ENCODE measurements at places on chromosomes 12 and 14.

GRCh38 chr12:129002427-129002826 lies 149.1 kb downstream of the GLT1D1 start:
- DNase-seq = no peak

GRCh38 chr12:129067491-129067890 lies 214.2 kb downstream of the GLT1D1 start:
- no peak for DNase-seq

GRCh38 chr12:107437954-107438353 lies 247.6 kb upstream of the PWP1 start:
- no peak for DNase-seq

DNA sequence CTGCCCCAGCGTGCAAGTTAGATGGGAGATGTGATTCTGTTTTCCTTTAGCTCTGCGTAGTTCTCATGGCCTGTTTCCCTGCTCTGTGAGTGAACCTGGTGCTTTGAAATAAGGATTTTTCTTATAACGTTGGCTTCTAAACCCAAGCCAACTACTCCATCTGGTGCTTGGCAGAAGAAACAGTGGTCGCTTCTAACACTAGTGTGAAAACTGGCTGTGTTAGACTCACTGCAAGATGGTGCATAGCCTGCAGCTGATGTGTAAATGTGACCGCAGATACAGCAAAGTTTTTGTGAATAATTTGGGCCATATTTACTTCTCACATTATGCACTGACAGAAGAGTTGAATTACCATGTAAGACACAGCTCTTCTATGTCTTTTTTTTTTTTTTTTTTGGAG lies 12.2 kb downstream of the GTF2H3 start:
- DNase-seq = no peak

GRCh38 chr12:130136509-130137039 lies 25.7 kb upstream of the FZD10 start:
- DNase-seq = no peak

DNA sequence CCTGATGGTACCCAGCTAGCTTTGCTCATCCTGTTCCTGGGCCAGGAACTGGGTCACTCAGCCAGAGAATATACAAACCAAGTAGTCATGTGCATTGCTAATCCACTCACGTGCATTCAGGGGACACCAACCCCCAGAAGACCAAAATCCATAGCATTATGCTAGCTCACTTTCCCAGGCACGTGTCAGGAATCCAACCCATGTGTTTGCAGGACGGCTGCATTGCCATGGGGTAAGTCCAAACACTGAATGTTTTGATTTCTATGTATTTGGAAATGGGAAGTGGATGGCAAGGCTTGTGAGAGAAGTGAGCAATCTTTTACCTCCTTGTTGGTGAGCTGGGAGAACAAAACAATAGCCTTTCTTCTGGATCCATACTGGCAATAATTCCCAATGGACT lies 87.1 kb upstream of the FOXN3 start:
- DNase-seq = no peak

DNA sequence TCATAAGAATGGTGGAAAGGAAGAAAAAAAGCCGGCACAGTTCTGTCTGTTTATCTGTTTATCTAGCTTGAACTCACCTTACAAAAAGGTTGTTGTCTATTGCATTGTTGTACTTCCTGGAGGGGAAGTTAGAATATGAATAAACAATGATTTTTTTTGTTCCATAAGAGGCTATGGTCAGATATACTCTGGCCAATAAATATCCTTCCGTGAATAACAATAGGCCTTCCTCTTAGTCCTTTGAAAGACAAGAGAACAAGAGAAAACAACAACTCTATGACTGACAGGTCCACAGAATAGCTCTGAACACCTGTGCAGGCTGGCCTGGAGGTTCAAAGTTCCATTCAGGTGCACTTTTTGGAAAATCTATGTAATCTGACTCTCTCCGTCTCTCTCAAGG lies 192.8 kb upstream of the KRR1 start:
- DNase-seq = no peak

DNA sequence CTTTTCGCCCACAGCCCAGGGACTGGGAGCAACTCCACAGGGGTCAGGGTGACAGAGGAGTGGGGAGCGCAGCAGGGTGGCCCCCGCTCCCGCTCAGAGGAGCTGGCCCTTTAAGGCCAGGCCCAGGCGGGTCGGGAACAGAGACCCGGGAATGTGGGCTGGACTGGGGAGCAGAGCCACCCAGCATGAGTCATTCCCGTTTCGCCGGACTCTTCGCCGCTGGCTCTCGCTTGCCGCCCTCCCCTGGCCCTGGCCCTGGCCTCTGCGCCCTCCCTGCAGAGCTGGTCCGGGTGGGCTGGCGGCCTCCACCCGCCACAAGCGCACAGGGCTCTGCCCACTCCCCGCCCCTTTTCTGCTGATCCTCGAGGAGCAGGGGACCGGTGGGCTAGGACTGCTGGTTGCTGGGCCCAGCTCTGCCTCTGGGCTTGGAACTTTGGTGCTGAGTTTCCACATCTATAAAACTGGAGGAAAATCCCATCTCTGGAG lies 92.8 kb downstream of the NINJ2 start:
- DNase-seq = peak; percentile 91

DNA sequence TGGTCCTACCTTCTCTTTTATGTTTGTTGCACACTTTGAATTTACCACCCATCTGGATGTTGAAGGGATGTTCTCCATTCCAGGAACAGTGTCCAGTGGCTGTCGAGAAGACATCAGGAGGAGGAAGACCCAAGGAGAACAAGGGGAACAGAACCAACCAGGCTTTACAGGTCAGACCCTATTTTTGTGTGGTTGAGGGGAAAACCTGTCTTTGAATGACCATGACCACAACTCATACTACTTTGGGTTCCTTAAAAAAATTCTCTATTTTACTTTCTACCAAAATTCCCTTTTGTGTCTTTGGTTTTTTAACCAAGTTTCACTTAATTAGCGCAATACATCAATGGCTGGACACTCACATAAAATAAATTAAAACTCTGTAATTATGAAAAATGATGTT lies 78.7 kb downstream of the PLXNC1 start:
- no peak for DNase-seq

GRCh38 chr12:17577405-17577804 lies 512.6 kb downstream of the RERGL start:
- DNase-seq = no peak

DNA sequence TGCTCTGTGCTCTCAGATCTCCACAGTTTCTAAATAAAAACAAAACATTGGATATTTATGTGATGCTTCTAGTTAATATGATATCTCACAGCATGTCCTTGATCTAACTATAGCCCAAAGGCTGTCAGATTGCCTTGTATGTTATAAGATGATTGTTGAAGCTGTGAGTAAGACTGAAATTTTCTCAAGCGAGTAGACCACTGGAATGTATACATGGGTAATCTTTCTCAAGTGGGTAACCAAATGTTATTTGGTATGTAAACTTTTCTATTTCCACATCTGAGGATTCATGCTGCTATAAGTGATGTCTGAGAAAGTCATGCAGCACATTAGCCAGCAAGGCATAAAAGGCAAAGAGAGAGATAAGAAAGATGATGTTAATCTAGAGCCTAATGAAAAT lies 886.7 kb downstream of the NRXN3 start:
- DNase-seq = no peak

GRCh38 chr14:92600318-92601053 lies 86.9 kb downstream of the RIN3 start:
- DNase-seq = peak; percentile 27

DNA sequence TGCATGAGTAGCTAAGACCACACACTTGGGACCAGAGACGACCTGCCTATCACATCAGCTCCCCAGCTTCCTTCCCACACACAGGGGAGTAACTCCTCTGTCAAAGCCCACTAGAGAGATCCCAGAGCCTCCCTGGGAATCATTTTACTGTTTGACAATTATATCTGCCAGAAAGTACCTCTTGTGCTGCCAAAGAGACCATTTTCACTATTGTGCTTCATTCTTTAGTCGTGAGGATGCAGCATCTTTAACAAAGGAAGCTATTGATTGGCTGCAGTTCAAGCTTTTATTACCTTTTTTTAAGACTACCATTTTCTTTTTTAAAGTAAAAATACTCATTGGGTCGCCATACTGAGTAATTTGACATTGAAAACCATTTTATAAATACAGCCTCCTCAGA lies 194.5 kb upstream of the RGS6 start:
- no peak for DNase-seq

DNA sequence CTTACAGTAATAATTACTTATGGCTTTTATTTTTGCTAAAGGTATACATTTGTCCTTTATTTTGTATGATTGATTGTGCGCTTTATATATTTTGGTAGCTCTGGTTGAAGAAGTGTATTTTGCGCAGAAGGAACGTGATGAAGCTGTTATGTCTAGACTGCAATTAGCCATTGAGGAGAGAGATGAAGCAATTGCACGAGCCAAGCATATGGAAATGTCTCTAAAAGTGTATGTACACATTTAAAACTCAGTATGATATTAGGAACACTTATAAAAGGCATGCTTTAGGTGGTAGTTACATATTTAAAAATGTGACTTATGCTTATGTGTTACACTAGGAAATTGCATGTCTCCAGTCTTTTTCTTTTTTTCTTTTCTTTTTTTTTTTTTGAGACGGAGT lies 87.5 kb downstream of the MIPOL1 start:
- DNase-seq = no peak

- DNase-seq = no peak
These were observed 336.5 kb downstream of the FSCB start for GRCh38 chr14:44170556-44170955.

DNA sequence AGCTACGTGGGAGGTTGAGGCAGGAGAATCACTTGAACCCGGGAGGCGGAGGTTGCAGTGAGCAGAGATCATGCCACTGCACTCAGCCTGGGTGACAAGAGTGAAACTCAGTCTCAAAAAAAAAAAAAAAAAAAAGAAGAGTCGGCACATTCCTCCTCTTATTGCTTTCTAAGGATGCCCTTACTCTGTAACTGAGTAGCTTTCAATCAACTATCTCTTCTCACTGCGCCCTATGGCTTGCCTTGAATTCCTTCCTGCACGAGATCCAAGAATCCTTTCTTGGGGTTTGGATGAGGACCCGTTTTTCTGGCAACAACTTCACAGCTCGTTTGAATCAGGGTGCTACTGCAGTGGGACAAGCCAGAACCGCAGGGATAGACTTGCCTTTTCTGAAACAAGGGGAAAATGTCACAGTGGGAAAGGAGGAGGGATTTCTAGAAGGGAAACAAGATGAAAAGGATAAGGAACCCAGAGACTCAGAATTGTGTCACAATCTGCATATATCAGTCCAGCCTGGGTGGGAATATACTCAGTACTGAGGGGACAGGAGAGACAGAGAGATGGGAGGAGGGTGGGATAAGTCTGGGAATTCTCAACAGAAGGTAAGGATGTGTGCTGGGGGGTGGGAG lies 16.1 kb upstream of the RND1 start:
- DNase-seq = no peak

DNA sequence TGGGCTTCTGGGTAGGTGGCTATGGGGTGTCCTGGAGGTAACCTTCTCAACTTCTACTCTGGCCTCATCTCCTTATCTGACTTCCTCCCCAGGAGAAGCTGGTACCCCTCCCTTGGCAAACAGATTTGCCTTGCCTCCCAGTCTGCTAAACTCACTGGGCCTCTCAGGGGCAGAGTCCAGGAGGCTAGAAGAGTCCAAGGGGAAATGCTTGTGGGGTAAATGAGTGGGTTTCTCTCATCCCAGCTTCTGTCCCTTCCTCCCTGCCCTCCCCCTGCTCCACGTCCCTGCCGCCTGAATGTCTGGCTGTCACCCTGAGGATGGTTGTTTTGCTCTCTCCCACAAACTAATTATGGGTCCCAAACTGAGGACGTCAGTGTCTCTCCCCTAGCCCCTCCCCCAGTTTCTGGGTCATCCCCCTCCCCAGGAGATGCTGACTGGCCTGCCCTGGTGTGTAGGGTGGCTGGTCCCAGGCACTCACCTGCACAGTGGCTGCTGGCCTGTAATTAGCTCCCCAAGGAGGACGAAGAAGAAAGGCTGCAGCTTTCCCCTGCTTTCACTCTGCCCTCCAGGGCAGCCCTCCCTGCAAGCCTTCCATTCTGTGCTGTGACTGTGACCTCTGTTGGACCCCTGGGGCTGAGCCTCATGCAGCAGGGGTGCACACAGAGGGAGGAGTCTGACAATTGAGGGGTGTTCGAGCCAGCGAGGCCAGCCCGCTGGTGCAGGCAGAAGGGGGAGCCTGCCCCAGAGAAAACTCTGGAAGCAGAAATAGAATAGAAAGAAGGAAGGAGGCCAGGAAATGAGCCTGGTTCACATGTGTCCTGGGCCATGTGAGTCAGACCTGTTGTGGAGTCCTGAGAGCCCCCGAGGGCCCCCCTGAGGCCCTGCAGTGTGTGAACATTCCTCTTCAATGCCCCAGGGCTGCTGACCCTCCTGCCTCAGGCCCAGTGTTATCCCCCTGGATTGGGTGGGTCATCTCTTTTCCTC lies at the start of gene LRP1-AS:
LRP1-AS (minus strand) TSS at position 659 of the 984 bp plus-strand sequence.
- no peak for DNase-seq

DNA sequence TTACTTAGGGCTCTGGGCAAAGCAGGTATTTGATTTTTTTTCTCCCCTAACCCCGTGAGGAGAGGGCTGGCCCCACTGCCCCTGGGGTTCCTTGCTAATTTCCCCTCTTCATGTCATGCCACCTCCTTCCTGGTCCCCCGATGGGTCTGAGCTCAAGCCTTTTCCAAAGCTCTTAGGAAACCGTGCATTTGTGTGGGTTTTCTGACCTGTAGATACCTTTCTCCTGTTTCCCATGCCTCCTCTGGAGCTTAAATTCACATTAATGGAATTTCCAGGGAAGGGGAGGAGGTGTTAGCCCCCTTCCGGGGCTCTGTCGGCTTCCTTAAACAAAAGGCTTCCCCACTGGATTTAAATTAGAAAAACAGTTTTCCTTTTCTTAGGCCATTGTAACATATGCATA lies 12.6 kb downstream of the SFSWAP start:
- no peak for DNase-seq

DNA sequence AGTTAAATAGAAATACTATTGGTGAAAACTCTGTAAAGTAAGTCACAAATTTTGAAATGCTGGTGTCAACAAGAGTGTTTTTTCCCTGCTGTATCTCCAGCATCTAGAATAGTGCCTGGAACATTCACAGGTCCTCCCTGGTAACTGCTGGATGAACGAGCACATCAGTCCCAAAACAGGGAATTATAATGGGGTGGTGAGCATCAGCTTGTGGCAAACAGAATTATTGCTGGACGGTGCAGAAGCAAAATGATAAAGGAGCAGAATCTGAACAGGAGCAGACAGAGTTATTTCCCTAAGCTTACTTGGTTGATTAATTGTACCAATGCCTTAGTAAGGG lies 129.9 kb downstream of the GRIP1 start:
- no peak for DNase-seq

Measured in SW 1271 (cell line).